ENCODE measurements at places on chromosomes 5 and 9. TPM values are rescaled to one million over a fixed set of nuclear protein-coding genes. Genes with fewer than 3 reads are reported as not detected.

ACOT12 gene
- total RNA-seq: not detected

SCAI gene
- total RNA-seq: 6.7 TPM

- DNase-seq: peak; percentile 41
- H3K36me3 ChIP-seq: no peaks in the 10 kb centered on the region
- no peaks in the 10 kb centered on the region for H3K4me1 ChIP-seq
- H3K27ac ChIP-seq: no peak overlapping the region
- H3K27me3 ChIP-seq: no peaks in the 10 kb centered on the region
- H3K4me3 ChIP-seq: no peak overlapping the region
These were observed 6.5 kb upstream of the RICTOR start for GRCh38 chr5:39080597-39081204.

GRCh38 chr9:111198936-111199335 lies 131.1 kb downstream of the OR2K2 start:
- H3K4me3 ChIP-seq: no peak overlapping the region
- no peak overlapping the region for H3K27ac ChIP-seq
- no peak for DNase-seq
- no peaks in the 10 kb centered on the region for H3K36me3 ChIP-seq

EFNA5 gene
- total RNA-seq: 9.7 TPM

DNA sequence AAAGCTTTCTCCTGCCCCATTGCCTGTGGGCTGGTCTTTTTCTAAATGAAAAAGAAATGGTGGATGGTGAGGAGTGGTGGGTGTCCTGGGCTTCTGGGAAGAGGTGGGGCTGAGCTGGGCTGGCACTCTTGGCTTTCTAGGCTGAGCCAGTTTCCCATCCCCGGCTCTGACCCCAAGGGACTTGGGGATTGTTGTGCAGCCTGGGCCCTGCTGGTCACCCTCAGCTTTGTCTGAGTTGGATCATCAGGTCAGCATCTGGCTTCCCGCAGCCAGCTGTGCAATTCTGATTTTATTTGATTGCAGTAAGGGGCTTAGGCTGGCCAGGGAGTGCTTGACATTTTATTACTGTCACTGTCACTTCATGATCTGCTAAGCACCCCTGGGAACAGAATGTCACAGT lies 25.3 kb downstream of the GLRA1 start:
- H3K27ac ChIP-seq: no peak overlapping the region
- no peaks in the 10 kb centered on the region for H3K4me1 ChIP-seq
- DNase-seq: no peak
- no peaks in the 10 kb centered on the region for H3K36me3 ChIP-seq
- H3K27me3 ChIP-seq: no peaks in the 10 kb centered on the region

GRCh38 chr9:35616681-35617459 lies 1.3 kb downstream of the CD72 start:
- DNase-seq: peak; percentile 70
- H3K4me3 ChIP-seq: peak overlapping the region; percentile 17
- H3K27me3 ChIP-seq: no peaks in the 10 kb centered on the region

GRCh38 chr9:128020692-128021091 lies 39.9 kb upstream of the EEIG1 start:
- no peaks in the 10 kb centered on the region for H3K36me3 ChIP-seq
- no peak for DNase-seq
- no peaks in the 10 kb centered on the region for H3K4me1 ChIP-seq
- no peak overlapping the region for H3K4me3 ChIP-seq
- H3K27me3 ChIP-seq: no peaks in the 10 kb centered on the region

B4GALT7 gene
- 30.3 TPM for total RNA-seq

- H3K4me1 ChIP-seq: peaks cover 3% of the 10 kb centered on the region
- peak overlapping the region; percentile 30 for H3K4me3 ChIP-seq
- no peak overlapping the region for H3K27ac ChIP-seq
- peaks cover 51% of the 10 kb centered on the region for H3K27me3 ChIP-seq
- no peak for DNase-seq
- no peaks in the 10 kb centered on the region for H3K36me3 ChIP-seq
These were observed 753 bp upstream of the STC2 start for GRCh38 chr5:173328844-173329490.

CYLC2 gene
- total RNA-seq: not detected

DNA sequence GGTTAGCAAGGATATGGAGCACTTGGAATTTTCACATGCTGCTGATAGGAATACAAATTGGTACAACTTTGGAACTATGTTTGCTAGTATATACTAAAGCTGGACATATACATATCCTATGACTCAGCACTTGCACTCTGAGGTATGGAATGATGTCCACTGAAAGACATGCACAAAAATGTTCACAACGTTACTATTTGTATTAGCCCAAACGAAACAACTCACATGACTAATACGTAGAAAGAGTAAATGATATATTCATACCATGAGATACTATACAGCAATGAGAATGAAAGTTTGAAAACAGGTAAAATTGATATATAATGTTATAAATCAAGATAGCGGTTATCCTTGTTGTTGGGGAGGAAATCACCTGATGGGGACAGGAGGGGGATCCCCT lies 45.5 kb upstream of the CDC42SE2 start:
- DNase-seq: no peak
- no peaks in the 10 kb centered on the region for H3K27me3 ChIP-seq
- H3K36me3 ChIP-seq: no peaks in the 10 kb centered on the region
- no peak overlapping the region for H3K27ac ChIP-seq
- no peaks in the 10 kb centered on the region for H3K4me1 ChIP-seq

DNA sequence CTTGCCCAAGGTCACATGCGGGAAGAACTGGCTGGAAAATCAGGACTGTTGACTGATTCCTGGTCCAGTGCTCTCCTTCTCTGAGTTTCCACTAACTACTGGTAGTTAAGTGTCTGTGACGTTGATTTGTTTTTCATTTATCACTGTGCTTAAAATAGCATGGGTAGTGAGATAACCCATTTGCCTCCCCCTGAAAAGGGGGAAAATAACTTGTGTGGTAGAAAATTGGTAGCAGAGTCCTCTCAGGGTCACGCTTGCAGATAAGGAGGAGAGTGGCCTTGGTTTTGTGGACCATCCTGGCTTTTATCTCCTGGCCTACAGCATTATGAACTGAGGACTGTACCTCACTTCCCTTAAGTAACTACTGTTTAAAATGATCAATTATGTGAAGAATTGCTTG lies 10.9 kb downstream of the FUBP3 start:
- no peak for DNase-seq
- H3K4me1 ChIP-seq: no peaks in the 10 kb centered on the region
- no peaks in the 10 kb centered on the region for H3K27me3 ChIP-seq
- no peaks in the 10 kb centered on the region for H3K36me3 ChIP-seq
- no peak overlapping the region for H3K27ac ChIP-seq
- no peak overlapping the region for H3K4me3 ChIP-seq

DOCK2 gene
- total RNA-seq: 6.0 TPM

GRCh38 chr5:61286446-61287132 lies 45.5 kb upstream of the ZSWIM6 start:
- H3K4me3 ChIP-seq: no peak overlapping the region
- H3K36me3 ChIP-seq: no peaks in the 10 kb centered on the region
- DNase-seq: no peak
- peaks cover 4% of the 10 kb centered on the region for H3K4me1 ChIP-seq
- H3K27ac ChIP-seq: no peak overlapping the region
- no peaks in the 10 kb centered on the region for H3K27me3 ChIP-seq

GRCh38 chr5:38653389-38653788 lies 96.9 kb upstream of the LIFR start:
- H3K36me3 ChIP-seq: no peaks in the 10 kb centered on the region
- no peaks in the 10 kb centered on the region for H3K4me1 ChIP-seq
- no peak overlapping the region for H3K4me3 ChIP-seq
- no peak for DNase-seq
- no peaks in the 10 kb centered on the region for H3K27me3 ChIP-seq
- H3K27ac ChIP-seq: no peak overlapping the region
